ENCODE measurements at places on chromosomes 1 and 21.

- no peak for DNase-seq
These were observed 73.4 kb upstream of the PGBD5 start for GRCh38 chr1:230499496-230499895.

DNA sequence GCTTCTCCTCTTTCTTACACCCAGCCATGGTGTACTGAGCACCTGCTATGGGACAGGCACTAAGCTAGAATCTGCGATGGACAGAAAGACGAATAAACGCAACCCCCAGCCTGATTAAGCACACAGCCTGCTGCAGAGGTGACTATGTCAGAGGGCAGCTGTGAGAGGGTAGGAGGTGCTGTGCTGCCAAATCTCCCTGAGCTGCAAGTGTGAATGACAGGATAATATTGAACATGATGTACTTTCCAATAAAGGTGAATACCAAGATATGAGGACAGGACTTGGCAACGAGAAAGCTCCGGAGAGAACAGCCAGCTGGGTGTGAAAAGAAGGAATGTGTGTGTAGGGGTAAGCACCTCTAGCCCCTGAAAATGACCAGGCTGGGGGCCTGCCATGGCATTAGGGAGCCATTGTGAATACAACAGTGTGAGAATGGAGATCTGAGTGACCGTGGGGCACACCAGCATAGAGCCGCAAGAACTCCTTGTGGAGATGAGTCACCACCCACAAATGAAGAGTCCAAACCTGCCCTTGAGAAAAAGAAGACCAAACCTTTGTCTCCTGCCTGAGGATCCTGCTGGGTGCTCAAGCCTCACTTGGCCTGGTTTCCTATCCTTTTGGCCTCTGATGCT is 83.0 kb upstream of the ATF3 start:
- DNase-seq: no peak

DNA sequence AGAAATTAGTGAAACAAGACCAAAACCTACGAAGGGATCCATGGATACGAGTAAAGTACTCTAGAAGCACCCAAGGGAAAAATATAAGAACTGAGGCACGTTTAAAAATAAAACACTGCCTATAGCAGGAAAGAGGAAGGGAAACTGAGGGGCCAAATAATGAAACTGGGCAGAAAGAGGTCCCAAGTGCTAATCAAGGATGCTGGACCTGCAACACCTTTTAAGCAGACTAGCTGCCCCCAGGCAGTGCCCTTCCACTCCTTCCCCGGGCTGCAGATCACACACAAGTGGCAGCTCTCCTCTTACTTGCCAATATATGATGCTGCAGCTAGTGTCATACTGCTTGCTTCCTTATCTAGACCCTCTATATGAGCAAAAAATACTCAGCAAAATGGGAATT is 7.6 kb upstream of the OTUD7B start:
- DNase-seq: no peak

- DNase-seq: peak; percentile 47
These were observed 733 bp downstream of the KDM5B start for GRCh38 chr1:202807451-202807925.

DNA sequence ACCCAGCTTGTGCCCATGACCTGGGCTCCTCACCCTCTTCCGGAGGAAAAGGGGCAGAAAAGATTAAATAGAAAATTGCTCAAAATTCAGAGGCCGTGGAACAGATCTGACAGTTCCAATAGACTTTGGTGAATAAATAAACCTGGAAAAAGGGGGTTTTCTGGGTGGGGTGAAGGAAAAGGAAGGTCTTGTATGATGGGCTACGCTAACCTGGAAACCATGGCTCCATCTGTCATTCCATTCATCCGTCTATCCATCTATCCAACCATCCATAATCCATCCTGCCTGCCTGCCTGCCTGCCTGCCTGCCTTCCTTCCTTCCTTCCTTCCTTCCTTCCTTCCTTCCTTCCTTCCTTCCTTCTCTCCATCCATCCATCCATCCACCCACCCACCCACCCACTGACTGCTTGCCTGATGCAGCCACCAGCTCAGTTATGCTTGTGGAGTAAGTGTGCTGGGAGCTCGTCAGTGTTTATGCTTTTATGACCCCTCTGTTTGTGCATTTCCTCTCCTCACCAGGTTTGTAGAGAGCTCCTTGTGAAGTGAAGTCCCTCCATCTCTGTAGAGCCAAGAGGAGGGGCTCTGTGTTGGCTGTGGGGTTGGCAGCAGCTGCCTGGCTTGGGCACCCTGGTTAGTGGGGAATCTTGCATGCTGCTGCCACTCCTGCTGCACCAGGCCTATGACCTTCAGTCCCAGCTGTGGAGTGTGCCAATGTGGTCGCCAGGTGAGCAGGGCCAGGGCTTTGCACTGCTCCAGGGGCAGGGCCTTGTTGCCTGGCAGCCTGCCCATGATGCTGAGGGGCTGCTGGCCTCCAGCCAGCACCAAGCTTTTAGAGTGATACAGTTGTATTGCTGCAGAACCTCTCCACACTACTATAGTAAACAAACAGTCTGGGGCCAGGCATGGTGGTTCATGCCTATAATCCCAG is 16.0 kb upstream of the POU3F1 start:
- DNase-seq: no peak

- DNase-seq: no peak
These were observed 41.7 kb downstream of the FMO4 start for GRCh38 chr1:171355727-171356126.

All from adrenal gland (tissue), 19 donors.